ENCODE measurements at places on chromosomes 7 and 10.

DNA sequence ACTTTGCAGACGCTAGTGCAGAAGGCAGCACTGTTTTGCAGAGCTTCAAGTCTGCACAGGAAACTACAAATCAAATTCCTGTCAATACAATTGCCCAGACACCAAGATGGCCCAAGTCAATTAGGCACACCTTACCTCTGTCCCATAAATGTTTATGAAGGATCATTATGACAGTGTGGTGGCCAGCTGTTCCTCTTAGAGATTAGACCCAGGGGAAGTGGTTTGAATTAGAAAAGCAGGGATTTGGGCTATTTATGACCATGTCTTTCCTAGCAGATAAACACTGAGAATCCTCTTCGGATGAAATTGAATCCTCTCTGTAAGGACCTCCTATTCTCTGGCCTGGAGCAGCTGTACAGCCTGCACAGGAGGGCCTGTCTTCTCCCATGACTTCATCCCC lies 9.9 kb upstream of the NEUROG3 start:
- DNase-seq, result no peak

- DNase-seq, result no peak
Observed at GRCh38 chr7:94059746-94060145, 55.6 kb upstream of the BET1 start.

- no peak for DNase-seq
Observed at GRCh38 chr7:105278973-105279687, 109.6 kb downstream of the SRPK2 start.

GRCh38 chr7:138875794-138876193 lies 77.8 kb upstream of the ATP6V0A4 start:
- peak; percentile 53 for DNase-seq

- DNase-seq, result peak; percentile 34
Observed at GRCh38 chr7:120991581-120991980, 3.1 kb downstream of the CPED1 start.

DNA sequence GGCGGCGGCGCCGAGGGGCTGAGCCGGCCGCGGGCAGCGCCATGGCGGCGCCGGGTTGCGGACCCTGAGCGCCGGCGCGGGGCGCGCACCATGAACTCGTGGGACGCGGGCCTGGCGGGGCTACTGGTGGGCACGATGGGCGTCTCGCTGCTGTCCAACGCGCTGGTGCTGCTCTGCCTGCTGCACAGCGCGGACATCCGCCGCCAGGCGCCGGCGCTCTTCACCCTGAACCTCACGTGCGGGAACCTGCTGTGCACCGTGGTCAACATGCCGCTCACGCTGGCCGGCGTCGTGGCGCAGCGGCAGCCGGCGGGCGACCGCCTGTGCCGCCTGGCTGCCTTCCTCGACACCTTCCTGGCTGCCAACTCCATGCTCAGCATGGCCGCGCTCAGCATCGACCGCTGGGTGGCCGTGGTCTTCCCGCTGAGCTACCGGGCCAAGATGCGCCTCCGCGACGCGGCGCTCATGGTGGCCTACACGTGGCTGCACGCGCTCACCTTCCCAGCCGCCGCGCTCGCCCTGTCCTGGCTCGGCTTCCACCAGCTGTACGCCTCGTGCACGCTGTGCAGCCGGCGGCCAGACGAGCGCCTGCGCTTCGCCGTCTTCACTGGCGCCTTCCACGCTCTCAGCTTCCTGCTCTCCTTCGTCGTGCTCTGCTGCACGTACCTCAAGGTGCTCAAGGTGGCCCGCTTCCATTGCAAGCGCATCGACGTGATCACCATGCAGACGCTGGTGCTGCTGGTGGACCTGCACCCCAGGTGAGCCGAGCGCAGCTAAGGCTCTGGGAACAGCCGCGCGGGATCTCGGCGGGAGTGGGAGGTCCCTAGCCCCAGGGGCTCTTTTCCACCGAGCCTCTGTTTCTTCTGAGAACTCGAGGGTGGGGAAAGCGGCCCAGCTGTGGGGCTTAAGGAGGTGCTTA lies at the start of gene GPR26:
Gene GPR26, plus strand, starts transcription at position 38 of the 919 bp plus-strand sequence. Its CDS starts 53 bp downstream, at position 91.
- no peak for DNase-seq

- DNase-seq, result no peak
Observed at GRCh38 chr10:122503886-122504609, 42.7 kb downstream of the HTRA1 start.

DNA sequence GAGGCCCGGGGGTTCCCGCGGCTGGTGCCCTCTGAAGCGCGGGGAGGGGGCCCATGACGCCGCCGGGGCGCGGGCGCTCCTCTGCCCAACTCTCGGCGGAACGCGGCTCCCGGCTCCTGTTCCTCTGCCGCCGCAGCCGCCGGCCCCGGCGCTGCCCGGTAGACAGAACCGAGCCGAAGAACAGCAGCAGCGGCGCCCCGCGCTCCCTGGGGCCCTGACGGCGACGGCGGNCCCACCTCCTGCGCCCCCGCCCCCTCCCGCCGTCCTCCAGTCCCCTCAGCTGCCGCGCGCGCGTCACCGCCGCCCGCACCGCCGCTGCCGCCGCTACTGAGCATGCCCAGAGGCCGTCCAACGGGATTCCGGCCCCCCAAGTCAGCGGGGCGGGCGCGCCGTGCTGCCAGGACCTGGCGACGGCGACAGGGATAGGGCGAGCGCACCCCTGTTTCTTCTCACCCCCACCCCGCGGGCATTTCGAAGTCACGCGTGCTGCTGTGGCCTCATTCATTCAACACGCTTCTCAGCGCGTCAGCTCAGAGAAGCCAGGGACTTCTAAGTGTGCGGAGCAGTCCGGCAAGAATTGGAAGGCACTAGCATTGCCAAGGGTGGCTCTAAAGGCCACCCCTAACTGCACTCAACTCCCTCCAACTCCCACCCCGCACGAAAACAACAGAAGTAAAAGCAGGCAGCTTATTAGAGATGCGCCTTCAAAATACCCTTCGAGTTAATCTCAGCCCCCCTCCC lies at the start of gene IPMK:
Gene IPMK, minus strand, starts transcription at position 182 of the 741 bp plus-strand sequence. CDS start 283 bp downstream, outside the sequence.
- peak; percentile 91 for DNase-seq

- DNase-seq, result no peak
Observed at GRCh38 chr10:71750124-71750841, 23.0 kb downstream of the VSIR start.

DNA sequence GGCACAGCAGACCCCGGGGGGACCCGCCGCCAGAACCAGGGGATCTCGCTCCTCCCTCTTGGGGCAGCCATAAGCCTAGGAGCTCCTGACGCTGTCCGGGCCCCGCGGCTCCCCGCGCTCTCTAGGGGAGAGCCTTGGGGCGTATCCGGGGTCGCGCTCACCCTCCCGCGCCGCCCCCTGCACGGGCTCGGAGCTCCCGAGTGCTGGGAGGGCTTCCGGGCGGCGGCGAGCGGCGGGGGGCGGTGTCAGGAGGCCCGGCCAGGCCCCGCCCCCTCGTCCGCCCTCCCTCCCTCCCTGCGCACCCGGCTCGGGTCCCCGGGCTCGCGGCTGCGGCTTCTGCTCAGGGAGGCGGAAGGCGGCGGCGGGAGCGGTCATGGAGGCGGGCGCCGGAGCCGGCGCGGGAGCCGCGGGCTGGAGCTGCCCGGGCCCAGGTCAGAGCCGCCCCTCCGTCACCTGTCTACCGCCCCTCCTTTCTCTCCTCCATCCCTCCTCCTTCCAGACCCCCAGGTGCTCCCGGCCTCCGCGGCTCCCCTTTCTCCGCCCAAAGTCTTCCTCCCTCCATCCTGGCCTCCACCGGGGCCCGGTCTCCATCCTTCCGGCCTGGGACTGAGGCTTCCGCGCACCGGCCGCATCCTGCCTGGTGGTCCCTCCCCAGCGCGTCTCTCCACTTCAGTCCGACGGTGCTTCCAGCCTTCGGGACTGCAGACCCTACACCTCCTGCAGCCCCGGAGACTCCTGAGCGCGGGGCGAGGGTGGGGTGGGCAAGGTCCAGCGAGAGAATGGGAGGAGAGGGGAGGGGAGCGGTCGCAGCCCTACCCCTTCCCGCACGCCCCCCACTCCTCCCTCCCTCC lies at the start of gene CCDC136:
Gene CCDC136, plus strand, starts transcription at position 848 of the 851 bp plus-strand sequence. CDS start 444 bp downstream, outside the sequence.
- peak; percentile 91 for DNase-seq

DNA sequence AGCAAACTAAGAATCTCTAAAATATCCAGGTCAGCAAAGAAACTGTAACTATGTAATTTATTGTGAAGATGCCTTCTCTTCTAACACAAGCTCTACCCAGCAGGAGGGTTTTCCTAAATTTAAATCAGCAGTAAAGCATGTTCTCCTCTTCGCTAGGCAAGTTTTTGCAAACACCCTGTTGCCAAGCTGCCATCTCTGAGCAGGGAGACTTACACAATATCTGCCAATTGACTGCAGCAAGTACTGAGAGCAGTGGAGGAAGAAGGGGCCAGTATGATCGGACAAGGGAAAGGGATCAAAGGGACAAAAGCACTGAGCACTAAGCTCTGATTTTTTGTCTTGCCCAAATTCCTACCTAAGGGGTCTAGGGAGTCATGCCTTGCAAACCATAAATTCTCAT lies 16.0 kb upstream of the LANCL2 start:
- DNase-seq, result no peak

- no peak for DNase-seq
Observed at GRCh38 chr7:130648580-130648979, 20.0 kb downstream of the COPG2 start.

DNA sequence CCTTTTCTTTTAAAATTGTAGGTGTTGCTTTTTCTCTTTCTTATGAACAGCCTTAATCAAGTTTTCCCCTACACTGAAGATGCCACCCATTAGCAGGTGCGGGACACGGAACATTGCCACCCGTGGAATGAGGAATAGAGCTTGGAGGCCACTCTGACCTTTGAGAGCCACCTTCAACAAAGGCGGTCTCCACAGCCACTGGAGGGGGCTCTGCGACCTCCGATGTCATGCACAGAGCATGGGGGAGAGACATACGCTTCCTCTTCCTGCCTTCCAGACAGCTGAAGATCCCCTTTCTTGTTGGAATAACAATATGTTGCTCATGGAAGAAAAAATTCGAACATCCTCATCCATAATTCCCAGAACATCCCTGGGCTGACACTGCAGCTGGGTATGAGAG lies 39.1 kb downstream of the ADARB2 start:
- no peak for DNase-seq

GRCh38 chr10:121015916-121016315 lies 164.8 kb downstream of the WDR11 start:
- no peak for DNase-seq

DNA sequence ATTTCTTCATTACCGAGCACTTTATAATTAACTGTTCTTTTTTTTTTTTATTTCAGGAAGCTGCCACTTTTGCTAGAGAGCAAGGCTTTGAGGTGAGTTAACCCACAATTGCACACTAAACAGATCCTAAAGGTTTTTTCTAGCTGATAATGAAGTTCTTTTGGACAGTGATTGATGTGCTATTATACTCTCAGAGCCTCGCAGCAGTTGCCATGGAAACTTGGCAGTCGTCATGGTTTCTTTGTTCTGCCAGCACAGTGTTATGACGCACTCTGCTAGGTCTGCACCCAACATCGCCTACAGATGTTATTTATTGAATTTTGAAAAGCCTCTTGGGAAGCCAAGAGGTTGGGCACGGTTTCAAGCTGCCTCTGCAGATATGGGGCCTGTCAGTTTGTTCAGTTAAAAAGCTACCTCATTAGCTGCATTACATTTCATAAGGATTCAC lies 237.2 kb upstream of the KAT6B start:
- DNase-seq, result peak; percentile 85

GRCh38 chr10:22501413-22501812 lies 156.1 kb downstream of the SPAG6 start:
- DNase-seq, result no peak

- no peak for DNase-seq
Observed at GRCh38 chr7:130945411-130945811, 211.4 kb upstream of the KLF14 start.

DNA sequence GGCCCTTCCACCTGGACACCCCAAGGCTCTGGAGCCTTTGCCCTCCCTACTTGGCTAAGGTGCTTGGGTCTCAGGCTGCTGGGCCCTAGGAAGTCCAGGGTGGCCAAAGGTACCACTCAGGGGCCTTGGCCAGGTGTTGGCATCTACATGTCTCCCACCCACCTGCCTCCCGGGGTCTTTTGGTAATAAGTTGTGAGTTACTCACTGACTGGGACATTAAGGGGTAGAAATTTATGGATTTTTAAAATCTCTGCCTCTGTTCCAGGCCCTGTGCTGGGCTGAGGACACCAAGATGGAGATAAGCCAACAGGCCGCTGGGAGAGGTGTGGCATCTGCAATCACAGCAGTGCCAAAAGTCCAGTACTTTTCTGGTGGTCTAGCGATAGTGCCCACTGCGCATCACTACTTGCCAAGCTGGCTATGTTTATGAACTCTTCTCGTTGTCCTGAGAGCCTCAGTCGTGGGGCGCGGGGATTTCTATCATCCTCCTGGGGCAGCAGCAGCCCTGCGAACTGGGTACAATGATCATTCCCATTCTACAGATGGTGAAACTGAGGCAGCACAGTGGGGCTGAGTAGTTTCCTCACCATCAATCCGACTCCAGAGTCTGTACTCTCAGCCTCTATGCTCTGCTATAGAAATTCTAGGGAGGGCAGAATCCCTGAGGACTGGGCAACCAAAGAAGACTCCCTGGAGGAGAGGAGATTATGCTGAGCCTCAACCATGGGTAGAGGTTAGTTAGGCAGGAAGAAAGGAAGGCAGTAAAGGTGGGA lies 36.2 kb downstream of the TBATA start:
- DNase-seq, result no peak

DNA sequence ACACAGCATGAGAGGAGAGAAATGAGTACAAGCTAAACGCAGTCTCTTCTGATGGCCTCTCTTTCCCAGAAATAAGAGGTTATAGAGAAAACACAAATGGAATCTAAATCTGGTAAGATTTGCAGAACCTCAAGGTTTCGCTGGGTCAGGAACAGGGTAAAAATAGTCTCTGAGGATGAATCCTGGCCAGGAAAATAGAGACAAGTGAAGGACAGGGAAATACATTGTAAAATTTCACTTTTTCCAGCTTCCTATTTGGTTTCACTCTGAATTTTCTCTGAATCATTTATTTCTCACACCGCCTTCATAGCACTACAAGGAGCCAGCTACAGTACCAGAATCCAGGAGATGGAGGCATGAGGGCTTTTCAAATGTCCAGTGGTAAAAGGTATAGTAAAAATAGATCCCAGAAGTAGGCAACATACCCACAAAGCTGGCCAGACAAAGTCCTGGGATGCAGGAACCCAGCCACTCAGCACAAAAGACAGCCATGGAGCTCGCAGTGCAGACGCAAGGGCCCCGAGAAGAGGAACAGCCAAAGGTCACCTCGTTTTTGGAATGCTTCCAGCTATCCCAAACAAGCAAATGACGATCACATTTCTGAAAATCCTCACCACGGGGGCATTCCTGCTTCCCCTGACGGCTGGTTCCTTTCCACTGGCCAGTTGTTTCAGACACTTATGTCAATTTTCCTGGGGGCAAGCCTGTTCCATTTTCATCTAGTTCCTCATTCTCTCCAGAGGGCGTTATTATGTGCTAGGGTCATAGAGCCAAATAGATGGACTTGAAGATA lies 21.5 kb upstream of the IKZF1 start:
- DNase-seq, result no peak

DNA sequence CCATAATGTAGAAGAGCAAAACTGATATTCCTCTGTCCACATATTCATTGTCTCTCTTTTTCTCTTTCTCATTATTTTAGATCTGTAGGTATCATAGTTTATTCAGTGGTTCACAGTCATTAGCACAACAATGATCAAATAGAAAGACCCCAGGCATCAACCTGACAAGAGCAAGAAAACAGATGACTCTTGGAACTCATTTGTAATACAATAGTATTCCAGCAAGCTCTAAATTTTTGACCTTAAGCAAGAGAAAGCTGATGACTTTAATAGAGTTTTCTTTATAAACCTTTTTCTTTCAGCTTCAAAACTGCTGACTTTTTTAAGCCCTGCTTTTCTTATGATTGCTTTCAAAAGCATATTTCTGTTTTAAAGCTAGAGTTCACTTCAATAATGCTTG lies 507.5 kb upstream of the SORCS1 start:
- no peak for DNase-seq

- no peak for DNase-seq
Observed at GRCh38 chr10:24351961-24352360, 143.0 kb downstream of the KIAA1217 start.
